ENCODE measurements at places on chromosomes 1 and 21.
A peak's percentile ranks its signal among the peaks of the same experiment; 100 is the strongest.

DNA sequence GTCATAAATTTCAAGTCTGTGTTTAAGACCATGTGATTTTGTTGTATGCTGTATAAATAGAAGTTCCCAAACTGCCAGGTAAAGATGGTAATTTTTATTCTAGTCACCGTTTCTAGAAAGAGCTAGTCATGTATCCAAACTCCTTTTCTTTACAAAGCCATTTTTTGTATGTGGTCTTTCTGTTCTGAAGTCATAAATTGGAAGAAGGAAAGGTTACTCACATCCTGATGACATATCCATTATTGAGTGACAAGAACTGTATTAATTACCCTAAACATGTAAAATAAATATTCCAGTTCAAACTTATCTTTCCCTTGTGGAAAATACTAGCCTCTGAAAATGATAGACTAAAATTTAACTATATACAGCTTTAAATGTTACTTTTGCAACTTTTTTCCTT, 104.7 kb downstream of the POFUT2 start:
- no peak for DNase-seq

DNA sequence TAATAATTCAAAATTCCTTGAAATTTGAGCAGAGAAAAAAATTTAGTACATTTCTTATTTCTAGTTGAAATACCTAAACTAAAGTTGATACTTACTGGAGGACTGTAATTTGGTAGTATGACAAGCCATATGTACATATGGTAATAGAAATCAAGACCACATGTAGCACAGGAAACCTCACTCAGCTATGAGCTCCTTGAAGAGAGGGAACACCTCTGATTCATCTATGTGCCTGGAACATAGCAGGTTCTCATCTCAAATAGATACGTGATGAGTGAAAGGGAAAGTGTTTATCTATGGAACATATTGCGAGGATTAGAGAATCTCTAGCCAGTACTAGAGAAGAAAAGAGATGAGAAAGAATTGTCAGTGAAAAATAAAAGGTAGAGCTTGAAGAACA, 47.9 kb upstream of the GNG4 start:
- no peak for DNase-seq

DNA sequence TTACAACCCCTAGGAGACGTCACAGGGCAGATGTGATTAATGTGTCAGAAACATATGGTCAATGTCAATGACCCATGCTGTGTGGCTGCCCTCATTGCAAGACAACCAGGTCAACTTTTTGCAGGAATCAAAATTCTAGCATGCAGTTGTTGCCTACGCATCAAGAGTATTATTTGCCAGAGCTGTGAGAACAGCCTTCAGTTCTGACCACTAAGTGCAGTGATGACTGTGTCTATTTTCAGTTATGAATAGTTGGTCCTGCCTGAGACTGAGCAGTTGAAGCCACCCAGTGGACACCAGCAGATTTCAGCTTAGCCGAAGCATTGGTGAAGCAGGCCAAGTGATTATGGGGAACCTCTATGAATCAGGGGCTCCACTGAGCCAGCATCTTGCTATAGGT, 47.3 kb downstream of the LYPLAL1 start:
- no peak for DNase-seq

DNA sequence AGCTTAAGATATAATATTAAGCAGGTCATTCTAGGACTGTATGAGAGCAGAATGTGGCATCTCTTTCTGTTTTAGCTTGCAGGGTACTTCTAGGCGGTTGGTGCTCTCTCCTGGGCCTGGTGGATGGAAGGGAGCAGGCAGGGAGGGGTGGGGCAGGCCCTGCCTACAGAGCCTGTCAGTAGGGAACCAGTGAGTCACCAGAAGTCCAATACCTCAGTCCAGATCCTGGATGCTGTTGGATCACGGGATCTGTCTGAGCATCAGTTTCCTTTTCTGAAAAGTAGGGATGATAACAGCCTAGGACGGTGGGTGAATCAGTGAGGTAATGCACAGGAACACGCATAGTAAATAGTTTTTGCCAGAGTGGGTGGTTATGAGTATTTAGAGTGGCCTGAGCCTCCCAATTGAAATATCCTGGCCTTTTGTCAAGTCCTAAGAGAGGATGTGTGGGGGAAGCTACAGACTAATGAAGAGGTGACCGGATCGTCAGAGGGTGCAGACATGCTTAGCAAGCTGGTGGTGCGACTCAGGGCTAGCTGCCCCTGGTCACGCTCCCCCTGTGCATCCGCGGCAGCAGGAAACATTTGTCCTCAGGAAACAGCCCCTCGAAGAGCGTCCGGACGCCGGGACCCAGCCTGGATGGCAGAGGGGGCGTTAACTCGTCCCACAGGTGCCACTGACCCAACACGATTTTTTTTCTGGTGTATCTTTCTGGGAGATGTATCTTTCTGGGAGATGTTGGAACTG, 23.9 kb downstream of the NAV1 start:
- DNase-seq: no peak

DNA sequence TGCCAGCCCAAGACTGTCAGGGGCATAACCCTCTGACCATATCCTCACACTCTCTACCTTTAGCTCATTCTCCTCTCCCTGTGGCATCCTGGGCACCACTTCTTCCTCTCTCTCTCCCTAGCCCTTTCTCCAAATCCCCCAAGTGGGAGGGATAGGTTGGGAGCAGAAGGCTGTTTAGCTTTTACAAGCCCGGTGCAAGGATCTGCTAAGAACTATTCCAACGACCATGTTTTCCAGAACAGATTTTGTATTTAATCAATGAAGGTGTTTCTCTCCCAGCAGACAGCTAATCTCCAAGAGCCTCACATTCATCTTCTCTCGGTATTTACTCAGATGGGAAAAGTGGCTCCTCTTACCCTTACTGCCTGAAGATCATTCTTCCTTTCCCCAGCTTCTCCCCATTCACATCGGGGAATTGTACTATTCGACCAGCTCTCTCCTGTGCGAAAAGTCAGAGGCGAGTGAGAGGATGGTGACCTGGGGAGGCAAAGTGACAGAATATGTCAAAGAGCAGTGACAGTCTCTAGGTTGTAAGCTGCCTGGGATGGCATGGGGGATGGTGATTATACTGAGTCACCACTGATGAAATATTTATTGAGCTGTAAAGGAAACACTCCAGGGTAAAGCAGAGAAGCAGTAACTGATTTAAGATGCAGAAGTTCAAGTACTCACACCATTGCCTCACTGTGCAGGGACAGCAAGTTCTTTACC, 47.0 kb upstream of the RBM15 start:
- no peak for DNase-seq

GRCh38 chr1:30816211-30817076, 58.9 kb upstream of the LAPTM5 start:
- DNase-seq: no peak

- no peak for DNase-seq
These were observed 36.0 kb downstream of the AGL start for GRCh38 chr1:99886179-99886578.

- no peak for DNase-seq
These were observed 74.4 kb upstream of the HAO2 start for GRCh38 chr1:119294199-119294598.

DNA sequence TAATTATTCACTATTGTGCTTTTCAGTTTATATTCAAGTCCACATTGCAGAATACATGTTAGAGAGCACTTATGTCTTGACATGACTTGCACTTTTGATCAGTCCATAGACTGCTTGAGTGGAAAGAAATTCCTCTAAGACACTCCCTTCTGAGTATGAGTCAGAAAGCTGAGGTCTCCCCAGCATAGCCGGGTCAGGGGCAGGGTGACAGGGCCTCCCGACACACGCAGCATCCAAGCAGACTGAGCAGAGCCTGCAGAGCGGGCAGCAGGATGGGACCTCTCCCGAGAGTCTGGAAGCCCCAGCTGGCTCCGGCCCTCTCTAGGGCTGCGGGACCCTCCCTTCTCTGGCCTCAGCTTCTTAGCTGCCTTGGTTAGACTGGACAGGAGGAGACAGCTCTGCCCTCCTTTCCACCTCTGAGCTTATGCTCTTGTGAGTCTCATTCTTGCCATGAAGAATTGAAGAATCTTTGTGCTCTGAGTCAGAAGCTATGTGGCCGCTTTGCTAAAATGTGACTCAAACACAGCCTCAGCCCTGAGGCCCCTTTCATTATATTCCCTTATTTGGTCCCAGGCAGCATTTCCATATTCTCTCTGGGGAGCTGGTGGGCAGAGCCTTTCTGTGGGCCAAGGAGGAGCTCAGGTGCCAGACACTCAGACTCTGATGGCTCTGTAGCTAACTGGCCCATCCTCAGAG, 11.2 kb upstream of the CAPN2 start:
- no peak for DNase-seq

GRCh38 chr1:26986658-26987057, 6.8 kb upstream of the TRNP1 start:
- no peak for DNase-seq

DNA sequence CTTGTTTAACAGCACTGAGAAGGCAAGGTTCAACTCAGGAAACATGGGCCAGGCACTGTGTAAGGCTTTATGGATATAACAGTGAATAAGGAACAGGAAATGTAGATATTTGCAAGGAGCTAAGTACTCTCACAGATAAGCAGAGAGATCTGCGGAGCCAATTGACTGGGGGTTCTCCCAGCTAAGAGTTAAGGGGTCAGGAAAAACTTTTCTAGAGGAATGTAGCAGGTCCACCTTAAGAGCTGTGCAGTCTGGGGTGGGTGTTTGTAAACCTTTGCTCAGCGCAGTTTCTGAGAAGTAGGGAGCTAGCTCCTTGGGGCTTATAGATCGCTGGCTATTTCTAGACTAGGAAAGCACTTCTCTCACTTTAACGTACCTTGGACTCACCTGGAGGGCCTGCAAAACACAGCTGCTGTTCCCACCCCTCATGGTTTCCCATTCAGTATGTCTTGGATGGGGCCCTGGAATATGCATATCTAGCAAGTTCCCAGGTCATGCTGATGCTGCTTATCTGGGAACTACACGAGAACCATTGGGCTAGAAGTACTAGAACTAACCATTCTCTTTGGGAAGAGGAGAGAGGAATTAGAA, 51.7 kb downstream of the TLCD4 start:
- DNase-seq: no peak

- DNase-seq: peak; percentile 72
These were observed 20.1 kb downstream of the ECE1 start for GRCh38 chr1:21270086-21270689.

DNA sequence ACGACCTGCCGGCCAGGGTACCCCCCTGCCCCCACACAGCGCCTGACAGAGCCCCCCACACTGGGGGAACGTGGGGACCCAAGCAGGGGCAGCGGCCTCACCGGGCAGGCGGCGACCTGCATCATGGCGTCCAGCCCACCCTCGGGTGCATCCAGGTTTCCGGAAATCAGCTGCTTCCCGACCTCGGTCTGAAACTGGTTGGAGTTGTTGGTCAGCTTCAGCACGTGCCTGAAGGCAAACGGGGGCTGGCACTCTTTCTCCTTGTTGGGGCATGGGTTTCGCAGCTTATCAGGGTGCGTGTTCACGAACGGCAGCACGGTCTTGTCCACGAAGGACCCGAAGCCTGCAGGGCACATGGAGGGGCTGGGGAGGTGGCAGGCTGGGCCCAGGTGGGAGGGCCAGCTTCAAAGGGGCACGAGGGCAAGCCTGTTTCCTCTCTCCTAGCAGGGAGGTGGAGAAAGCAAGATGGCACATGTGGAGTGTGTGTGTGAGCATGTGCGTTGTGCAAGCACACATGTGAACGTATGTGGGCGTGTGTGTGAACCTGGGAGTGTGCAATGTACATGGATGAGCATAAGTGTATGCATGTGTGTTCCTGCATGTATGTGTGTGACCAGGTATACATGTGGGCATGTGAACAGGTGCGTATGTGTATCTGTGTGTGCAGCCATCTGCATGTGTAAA, 19.2 kb downstream of the ITGB2 start:
- no peak for DNase-seq

DNA sequence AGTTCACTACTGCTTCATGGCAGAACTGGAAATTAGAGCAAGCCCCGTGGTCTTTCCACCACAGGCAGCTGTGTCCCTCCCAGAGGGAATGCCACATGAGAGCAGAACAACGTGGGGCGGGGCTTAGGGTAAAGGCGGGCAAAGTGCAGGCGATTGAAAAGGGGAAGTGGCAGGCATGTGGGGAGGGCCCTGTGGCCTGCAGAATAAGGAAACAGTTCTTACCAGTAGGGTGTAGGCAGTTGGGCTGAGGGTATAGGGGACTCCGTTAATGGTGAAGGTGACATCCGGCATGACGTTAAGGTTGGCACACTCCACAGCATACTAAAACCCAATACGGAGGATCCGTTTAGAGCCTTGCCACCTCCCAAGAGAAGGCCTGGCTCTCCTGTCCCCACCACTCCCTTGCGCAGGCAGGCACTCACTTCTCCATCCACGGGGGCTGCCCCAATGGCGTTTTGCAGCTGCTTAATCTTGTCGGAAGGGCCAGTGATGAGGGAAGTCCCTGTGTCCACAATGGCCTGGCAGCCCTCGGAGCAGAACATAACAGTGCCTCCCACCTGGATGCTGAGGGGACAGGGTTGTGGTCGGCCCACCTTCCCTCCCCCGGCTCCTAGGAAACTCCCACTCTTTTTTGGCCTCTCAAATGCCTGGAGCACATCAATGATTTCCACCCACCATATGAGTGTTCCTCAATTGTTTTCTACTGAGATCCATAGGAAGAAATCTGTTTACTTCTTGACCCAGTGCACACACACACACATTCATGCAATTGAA, 9.1 kb upstream of the RAB7B start:
- DNase-seq: no peak

DNA sequence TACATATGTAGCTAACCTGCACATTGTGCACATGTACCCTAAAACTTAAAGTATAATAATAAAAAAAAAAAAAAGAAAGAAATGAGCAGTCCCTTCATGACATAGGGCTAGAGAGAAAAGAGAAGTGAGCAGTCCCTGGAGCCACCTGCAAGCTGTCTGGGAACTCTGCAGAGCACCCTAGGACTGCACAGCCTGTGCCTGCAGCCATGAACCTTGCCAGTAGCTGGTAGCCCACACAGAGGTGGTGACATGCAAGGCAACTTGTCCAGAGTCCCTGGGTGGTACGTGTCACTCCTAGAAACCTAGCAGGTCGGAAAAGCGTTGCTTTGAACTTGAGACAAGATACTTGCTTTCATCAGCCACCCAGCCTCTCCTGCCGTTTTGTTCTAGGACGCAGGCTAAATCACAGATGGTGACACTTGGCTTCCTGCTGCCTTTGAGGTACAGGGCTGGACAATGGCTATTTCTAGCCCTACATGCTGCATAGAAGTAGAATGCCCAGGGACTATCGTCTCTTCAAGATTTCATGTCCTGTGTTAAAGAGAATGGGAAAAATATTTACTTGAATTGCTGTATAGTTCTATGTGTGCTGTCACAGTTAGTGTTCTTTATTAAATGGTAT, 260.9 kb downstream of the LTN1 start:
- no peak for DNase-seq

DNA sequence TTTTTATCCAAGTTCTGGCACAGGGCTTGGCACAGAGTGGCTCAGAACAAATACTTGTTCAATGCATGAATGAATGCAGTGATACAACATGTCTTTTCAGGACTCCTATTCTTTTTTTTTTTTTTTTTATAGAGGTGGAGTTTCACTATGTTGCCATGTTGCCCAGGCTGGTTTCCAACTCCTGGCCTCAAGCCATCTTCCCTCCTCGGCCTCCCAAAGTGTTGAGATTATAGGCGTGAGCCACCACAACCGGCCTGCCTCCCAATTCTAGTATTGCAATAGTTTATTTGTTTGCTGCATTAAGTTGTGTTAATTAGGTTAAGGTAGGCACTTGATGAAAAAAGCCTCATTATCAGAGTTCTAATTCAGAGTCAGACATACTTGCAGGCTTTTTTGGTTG, 17.9 kb downstream of the UBE4B start:
- DNase-seq: no peak
